ENCODE measurements at places on chromosomes 7 and 10. TPM values are rescaled to one million over a fixed set of nuclear protein-coding genes. Genes with fewer than 3 reads are reported as not detected.

Gene SCRN1
- total RNA-seq, result 68.8 TPM

Gene LGI1
- total RNA-seq, result not detected

Gene LOXL4
- 12.4 TPM for total RNA-seq

Gene GBX1
- not detected for total RNA-seq

Gene SLC29A4
- total RNA-seq, result 4.2 TPM

Gene HOXA5
- 30.6 TPM for total RNA-seq

All from bronchus fibroblast of lung (primary cell).